Body of pancreas (tissue), 4 donors: ENCODE measurements at places on chromosomes 2 and 18.
A peak's percentile ranks its signal among the peaks of the same experiment; 100 is the strongest.

DNA sequence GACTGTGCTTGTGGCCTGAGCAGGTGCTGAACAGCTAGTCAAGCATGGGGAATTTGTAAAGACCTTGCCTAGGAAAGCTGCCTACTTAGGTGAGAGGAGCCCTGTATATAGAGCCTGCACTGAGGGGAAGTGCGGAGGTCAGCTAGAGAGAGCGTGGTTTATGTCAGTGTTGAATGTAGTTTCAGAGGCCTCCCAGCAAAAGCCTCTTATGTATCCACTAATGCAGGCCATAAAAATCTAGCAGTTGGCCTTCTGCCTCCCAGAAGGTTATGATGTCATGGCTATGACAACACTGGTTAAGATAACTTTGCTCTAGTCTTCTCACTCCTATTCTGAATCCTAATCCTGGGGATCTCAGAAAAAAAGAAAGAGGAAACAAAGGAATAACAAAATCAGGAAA is 88.9 kb downstream of the ASXL3 start:
- no peak for DNase-seq

DNA sequence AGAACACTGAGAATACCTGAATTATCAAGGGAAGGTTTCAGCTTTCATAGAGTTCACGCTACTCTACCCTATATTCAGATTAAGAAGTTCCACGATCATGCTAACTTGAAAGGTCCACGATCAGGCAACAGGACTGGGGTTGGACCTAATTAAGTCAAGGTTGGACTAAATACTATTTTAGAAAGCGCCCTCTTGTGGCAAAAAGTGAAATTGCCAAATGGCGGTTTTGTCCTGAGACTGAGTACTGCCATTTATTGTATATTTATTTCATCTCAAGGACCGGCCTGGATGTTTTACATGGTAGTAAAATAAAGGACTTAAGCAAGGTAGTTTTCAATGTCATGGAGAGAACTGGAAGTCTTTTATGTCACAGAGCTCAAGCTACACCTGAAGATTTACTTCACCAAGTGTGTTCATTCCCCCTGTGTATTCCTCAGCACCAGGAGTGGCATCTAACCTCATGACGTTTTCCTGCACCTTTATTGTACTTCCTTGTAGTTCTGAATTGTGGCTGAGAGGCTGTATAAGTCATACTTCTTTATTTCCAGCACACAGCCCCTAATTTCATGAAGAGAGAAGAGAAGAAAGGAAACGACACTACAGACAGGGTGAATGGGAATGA is 56.8 kb downstream of the SRD5A2 start:
- DNase-seq: peak; percentile 41

DNA sequence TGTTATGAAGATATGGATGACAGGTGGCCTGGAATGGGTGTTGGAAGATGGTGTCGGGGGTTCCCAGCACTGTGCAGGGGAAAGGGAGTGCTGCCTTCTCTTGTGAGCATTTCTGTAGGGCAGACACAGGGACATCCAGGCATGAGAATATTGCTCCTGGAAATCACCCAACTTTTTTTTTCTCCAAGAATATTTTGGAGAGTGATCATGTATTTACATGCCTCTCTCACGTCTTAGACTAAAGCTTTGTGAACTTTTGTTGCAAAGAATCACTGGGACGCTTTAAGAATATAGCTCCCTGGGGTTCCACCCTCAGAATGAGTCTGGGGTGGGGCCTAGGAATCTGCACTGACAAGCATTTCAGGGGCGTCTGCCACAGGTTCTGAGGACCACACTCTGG is 68.7 kb downstream of the VWA3B start:
- no peak for DNase-seq

DNA sequence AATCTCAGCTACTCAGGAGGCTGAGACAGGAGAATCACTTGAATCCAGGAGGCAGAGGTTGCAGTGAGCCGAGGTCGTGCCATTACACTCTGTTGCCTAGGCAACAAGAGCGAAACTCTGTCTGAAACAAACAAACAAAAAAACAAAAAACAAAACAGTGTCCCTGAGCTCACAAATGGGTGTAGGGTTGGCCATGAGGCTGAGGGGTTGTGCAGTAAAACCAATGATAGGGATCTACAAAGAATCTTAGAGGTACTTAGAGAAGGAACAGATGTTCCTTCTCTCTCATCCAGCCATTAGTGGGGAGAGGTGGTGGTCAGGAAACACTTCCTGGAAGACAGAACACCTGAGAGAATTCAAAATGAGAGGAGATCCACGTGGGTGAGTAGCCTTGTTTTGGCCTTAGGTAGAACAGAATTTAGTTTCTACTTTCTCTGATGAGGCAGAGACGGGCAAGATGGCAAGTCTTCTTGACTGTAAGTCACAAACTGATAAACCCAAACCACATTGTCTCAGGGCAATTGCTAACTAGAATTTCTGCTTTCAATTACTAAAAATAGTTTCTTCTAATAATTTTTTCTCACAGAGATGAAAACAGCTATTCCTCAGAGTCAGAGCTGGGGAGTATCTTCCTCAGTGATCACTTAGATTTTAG is 61.5 kb upstream of the PPM1B start:
- no peak for DNase-seq

DNA sequence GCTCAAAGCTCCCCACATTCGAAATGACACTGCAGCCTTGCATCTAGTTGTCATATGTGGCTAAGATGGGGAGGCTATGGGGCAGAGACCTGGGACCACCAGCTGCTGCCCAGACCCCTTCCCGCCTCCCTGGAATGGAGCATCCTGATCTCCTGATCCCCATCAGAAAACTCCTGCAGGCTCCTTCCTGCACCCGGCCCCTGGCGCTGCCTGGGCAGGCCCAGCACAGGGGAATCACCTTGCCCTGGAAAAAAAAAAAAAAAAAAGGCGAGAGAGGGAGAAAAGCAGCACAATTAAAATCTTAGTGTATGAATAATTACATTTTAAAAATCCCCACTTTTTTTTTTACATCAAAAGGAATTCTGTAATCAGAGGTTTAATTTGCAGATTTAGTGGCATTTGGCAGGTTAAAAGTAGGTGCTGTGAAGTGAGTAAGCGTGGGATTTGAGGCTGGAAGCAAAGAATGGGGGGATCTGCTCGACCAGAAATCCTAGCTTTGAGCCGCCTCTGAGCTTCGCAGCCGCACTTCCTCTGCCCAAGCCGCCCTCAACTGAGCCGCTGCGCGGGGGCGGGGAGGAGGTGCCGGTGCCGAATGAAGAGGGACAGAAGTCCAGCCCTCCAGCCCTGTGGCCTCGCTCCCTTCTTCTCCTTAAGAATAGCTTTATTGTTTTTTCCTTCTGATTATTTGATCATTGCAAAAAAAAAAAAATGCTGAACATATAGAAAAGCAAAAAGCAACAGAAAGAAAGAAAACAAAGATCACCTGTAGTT is 30.0 kb downstream of the THNSL2 start:
- no peak for DNase-seq

DNA sequence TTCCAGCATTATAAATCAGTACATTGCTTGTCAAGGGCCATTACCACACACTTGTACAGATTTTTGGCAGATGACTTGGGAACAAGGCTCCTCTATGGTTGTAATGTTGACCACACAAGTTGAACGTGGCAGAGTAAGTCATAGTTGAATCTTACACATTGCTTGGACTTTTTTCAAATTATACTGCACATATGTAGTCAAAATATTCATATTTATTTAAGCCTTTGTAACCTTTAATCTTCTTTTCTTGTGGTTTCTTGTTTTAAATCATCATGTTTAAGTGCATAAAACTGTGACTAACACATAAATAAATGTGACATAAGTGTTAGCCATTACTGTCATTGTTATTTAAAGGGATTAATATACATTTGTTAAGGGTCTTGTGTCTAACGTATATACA is 52.1 kb upstream of the EPB41L5 start:
- no peak for DNase-seq

- no peak for DNase-seq
Measured at GRCh38 chr2:134202371-134202770, 51.5 kb upstream of the MGAT5 start.
